ENCODE measurements at places on chromosomes 7 and 10.

GRCh38 chr7:28847176-28847575 lies 111.0 kb downstream of the TRIL start:
- no peak for DNase-seq

DNA sequence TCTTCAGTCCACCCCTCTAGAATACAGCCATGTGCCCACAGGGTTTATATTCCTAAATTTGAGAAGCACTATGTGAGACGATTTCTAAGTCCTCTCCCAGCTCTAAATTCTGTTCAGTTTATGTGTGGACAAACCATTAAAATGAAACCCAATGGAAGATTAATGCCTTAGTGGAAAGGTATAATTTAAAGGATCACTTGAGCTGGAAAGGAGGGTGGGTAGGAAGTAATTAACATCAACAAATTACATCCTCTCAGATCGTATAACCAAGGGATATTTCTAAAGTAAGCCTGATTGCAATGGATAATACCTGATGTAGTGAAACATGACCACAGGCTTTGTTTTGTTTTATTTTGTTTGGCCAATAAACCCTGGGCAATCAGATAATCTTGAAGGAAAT lies 511.0 kb upstream of the COBL start:
- no peak for DNase-seq

DNA sequence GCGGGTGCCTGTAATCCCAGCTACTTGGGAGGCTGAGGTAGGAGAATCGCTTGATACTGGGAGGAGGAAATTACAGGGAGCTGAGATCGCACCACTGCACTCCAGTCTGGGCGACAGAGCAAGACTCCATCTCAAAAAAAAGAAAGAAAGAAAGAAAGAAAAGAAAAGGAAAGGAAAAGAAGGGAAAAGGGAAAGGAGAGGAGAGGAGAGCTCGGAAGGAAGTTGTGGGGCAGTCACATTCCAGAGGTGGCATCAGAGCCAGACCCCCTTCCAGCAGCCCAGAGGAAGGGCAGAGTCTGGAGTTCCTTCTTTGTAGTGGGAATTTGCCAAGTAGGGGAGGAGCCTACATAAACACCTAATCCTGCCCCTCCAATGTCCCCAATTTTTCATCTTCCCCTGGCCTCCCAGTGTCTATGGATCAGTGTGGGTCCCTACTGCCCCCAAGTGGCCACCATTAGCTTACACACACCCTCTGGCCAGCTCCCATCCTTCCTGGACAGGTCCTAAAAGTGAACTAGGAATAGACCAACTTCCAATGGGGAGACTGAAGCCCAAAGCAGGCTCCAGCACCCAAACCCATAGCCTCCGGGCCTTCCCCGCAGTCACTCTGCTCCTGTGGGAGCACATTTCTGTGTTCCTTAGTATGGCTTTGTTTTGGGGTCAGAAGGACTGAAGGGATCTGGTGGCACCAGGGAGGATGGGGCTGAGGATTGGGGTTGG lies 39.6 kb upstream of the HSPB1 start:
- no peak for DNase-seq

- DNase-seq: no peak
These were observed 59.2 kb upstream of the PTN start for GRCh38 chr7:137402536-137403352.

- no peak for DNase-seq
These were observed 777.5 kb upstream of the POM121L12 start for GRCh38 chr7:52257890-52258289.

- no peak for DNase-seq
These were observed 406.3 kb downstream of the GFRA1 start for GRCh38 chr10:115866691-115867090.

GRCh38 chr10:33152146-33152545 lies 182.3 kb downstream of the NRP1 start:
- no peak for DNase-seq

DNA sequence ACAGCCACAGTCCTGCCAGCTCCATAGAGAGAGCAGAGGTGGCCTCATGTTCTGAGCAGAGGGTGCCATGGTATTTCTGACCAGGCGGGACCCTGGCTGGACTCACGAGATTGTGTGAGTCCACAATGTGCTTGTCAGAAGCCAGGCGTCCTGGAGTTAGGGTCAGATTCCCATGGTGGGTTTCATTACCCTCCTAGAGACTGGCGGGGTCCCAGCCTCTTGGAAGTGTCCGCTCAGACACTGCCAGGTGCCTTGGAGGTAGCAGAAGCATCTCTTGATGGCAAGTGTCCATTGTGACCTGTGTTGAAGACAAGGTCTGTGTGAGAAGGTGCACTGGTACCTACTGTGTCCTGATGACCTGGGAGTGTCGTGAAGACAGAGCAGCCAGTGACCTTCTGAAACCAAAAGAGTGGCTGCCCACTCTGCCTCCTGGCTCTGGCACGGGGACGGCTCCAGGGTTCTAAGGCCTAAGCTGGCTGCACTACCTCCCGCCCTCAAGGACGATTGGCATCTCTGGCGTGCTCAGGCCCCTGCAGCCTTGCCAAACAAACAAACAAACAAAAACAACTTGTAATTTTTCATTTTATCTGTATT lies 56.8 kb downstream of the MGMT start:
- DNase-seq: no peak

GRCh38 chr7:129315960-129316359 lies 91.1 kb downstream of the AHCYL2 start:
- DNase-seq: no peak

- DNase-seq: no peak
These were observed 11.9 kb upstream of the ZCCHC24 start for GRCh38 chr10:79457256-79457785.

DNA sequence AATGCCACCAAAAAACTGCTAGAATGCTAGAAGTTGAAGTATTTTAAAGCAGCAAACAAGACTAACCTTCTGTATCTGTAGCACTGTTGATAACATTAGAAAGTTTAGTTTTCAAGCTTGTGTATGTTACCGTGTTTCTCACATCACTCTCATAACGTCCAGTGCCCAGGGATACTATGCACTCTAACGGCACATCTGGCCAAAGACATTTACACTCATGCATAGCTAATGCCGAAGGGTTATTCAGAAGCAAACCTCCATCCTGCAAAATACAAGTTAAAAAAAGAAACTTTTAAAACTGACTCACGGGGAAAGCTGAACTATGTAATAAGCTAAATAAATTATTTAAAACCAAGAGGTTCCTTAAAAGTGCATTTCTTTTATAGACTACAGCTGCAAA lies 22.9 kb upstream of the NRCAM start:
- DNase-seq: no peak

GRCh38 chr7:12152196-12152918 lies 58.7 kb upstream of the TMEM106B start:
- no peak for DNase-seq

- no peak for DNase-seq
These were observed 69.8 kb downstream of the CCDC71L start for GRCh38 chr7:106591146-106591545.

DNA sequence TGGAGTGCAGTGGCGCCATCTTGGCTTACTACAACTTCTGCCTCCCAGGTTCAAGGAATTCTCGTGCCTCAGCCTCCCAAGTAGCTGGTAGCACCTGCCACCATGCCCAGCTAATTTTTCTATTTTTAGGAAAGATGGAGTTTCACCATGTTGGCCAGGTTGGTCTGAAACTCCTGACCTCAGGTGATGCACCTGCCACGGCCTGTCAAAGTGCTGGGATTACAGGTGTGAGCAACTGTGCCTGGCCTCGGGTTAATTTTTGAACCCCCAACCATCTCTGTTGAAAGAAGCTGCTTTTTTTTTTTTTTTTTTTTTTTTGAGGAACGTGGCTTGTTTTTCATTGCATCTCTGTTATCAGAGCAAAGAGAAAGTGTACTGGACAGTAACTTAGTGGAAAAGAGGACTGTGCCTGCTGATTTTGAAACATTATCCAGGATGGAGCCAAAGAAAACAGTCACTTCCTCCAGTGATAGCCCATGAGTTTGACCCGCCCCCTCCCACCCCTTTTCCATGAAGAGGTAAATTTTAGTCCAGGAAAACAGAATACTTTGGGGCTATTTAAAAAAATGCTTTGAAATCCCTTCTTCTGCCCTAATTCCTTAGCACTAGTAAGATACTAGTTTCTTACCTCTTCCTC lies 38.3 kb downstream of the WBP1L start:
- DNase-seq: no peak

DNA sequence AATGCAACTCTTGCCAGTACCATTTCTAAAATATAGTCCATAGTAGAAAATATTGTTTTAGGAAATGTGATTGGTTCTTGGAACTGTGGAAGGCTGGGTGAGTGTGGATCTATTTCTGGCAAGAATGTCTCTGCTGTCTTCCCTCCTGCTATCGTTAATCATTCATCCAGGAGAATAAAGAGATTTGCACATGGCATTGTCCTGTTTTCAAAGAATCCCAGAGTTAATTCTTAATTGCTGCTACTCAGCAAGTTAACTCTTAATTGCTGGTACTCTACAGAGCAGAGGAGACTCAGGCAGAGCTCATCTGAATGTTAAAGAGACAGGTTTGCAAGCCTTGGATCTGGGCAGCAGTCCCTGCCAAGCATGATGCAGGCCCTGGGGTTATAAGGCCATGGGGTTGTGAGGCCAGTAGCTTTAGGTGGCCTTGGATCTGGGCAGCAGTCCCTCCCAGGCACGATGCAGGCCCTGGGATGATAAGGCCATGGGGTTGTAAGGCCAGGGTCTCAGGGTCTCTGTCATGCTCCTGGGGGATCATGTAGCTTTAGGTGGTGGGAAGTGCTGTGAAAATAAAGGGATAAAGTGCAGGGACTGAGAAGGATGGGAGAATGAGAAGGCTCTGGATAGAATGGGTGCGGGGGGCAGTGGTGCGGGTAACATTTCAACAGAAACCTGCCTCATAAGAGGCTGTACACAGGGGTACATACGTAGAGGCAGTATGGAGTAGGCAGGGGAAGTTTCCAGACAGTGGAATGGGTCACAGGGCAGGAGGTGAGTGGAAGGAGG lies 162.3 kb downstream of the SVIL start:
- no peak for DNase-seq

- DNase-seq: no peak
These were observed 64.5 kb upstream of the PDLIM1 start for GRCh38 chr10:95355301-95355700.

DNA sequence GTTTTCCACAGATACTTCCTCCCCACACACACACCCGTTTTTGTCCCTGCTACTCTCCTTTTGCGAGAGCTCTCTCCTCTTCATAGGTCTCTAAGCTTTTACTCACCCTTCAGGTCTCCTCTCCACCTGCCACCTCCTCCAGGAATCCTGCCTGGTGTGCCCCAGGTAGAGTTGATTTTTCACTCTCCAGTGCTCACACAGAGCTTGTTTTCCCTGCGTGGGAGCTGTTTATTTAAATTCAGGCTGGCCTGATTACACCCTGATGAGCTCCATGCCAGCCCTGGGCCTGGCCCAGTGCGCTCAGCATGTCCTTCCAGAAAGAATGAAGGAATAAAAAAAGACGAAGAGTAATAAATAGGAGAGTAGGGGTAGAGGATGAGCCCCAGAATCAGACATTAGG lies 7.5 kb upstream of the CLDN4 start:
- DNase-seq: no peak

DNA sequence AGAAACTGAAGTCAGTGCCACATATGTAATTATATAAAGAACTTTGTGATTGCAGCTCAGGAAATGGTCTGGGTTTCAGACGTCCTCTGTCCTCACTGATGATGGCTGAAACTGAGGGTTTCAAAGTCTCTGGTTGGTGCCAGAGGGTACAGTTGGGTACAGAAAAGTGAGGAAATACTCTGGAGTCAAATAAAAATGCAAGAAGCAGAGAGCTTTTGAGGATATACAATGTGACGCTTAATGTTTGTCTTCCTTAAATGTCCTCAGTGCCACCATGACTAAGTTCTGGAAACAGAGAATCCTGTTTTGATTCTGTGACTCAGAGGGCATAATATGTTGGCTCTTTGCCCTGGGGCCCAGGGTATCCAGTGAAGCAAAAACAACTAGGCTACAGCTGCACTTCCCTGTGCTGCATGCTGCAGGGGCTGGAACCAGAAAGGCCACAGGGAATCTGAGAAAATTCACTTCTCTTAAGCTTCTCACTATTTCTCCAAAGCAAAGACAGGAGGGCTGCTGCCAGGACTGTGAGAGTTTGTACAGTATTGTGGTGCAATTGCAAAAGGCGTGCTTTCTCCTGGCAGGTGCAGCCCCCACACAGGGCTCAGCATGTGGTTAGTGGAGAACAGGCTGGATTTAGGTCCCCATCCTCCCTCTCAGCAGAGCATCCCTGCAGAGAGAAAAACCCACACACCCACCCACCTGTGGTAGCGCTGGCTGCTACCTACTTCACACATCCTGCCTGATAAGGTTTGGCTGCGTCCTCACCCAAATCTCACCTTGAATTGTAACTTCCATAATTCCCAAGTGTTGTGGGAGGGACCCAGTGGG lies 169.5 kb upstream of the SVIL start:
- no peak for DNase-seq

GRCh38 chr10:110711382-110711781 lies 67.2 kb downstream of the RBM20 start:
- DNase-seq: no peak

- no peak for DNase-seq
These were observed 22.3 kb downstream of the BZW2 start for GRCh38 chr7:16668049-16668858.

DNA sequence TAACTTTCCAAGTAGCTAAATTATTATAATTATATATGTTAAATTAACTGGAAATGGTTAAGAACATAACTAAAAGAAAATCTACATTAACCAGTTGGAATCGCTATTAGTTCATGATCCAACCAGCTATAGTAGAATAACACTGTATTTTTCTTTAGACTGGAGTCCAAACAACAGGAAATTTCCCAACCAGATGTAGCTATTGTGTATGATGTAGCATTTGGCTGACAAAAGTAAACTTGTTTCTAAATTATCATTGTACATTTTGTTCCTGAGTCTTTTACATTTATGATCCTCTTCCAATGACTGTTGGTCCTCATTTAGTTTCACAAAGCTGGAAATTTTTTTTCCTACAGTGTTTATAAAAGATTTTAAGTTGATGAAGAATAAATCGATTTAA lies 62.1 kb downstream of the PAPSS2 start:
- no peak for DNase-seq

- DNase-seq: no peak
These were observed 18.4 kb downstream of the EEPD1 start for GRCh38 chr7:36171503-36171902.

- no peak for DNase-seq
These were observed 222.4 kb downstream of the BICC1 start for GRCh38 chr10:58735087-58735486.

DNA sequence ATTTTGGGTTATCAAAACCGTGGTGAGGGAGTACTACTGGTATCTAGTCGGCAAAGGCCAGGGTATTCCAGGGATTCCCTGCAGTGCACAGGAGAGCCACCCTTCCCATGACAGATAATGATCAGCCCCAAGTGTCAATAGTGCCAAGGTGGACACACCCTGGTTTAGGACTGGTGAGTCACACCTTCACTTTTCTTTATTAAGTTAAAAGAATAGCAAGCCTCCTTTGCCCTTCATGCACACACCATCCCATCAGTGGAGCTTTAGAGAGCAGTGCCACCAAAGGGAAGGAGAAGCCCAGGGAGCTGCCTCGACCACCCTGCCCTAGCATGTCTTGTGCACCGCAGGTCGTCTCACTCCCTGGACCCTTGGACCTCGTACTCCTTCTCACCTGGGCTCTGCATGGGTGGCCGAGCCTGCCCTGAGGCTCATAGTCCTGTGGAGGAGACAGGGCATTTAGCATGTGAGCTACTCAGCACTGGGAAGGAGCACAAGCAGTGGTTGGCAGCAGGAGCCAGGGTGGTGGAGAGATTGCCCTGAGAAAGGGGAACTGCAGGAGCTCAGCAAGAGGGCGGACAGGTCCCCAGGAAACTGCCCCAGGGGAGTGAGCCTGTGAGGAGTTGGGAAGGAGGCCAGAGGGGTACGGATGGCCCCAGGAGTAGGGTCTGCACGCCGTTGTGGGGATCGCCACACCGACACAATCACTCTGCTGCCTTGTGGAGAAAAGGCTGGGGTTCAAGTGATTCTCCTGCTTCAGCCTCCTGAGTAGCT lies 17.4 kb downstream of the UBE2D4 start:
- no peak for DNase-seq

Measured in stimulated activated CD4-positive, alpha-beta T cell treated with anti-CD3 and anti-CD28 coated beads, Interleukin-1b, Interleukin-23, amount 100 ng/mL, for 1 hour (primary cell).